ENCODE measurements at places on chromosomes 16 and 17. TPM values are rescaled to one million over a fixed set of nuclear protein-coding genes. Genes with fewer than 3 reads are reported as not detected.

- no peak overlapping the region for H3K4me3 ChIP-seq
- H3K36me3 ChIP-seq = no peaks in the 10 kb centered on the region
- no peak for DNase-seq
- no peak overlapping the region for H3K27ac ChIP-seq
- no peaks in the 10 kb centered on the region for H3K4me1 ChIP-seq
Observed at GRCh38 chr16:56116577-56116964, 74.7 kb upstream of the GNAO1 start.

DNA sequence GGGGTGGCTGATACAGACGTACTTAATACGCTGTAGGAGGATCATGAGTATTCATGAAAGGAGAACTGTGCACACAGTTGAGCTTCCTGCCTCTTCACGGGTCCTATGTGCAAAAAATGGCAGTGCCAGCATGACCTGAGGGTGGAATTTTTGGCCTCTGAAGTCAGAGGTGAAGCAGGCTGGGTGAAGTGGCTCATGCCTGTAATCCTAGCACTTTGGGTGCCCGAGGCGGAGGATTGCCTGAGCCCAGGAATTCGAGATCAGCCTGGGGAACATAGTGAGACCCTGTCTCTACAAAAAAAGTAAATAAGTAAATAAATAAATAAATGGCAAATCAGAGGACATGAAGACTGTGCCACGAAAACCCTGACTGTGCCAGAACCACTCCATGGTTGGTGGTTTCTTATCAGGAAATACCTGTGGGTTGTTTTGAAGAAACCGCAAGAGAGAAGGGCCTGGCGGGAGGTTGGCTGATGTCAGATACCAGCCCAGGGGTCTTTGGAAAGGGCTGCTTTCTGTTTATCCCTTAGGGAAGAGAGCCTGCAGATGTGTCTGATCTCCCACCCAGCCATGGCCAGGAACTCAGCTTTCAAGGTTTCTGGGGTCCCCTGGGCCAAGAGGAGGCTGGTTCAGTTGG, 3.4 kb downstream of the ASPSCR1 start:
- no peak for DNase-seq
- no peak overlapping the region for H3K4me3 ChIP-seq
- H3K36me3 ChIP-seq = peaks cover 60% of the 10 kb centered on the region
- H3K4me1 ChIP-seq = peaks cover 4% of the 10 kb centered on the region

GRCh38 chr17:550463-551180, 164.0 kb downstream of the VPS53 start:
- H3K36me3 ChIP-seq = no peaks in the 10 kb centered on the region
- H3K27ac ChIP-seq = no peak overlapping the region
- no peak for DNase-seq
- H3K4me1 ChIP-seq = no peaks in the 10 kb centered on the region
- no peak overlapping the region for H3K4me3 ChIP-seq
- H3K27me3 ChIP-seq = no peaks in the 10 kb centered on the region

- peak overlapping the region; percentile 96 for H3K27ac ChIP-seq
- no peaks in the 10 kb centered on the region for H3K36me3 ChIP-seq
- H3K27me3 ChIP-seq = no peaks in the 10 kb centered on the region
- peak overlapping the region; percentile 90 for H3K4me3 ChIP-seq
Observed at GRCh38 chr17:68514831-68515635, 2.8 kb downstream of the PRKAR1A start.

GRCh38 chr17:2805961-2806360, 9.7 kb downstream of the RAP1GAP2 start:
- no peaks in the 10 kb centered on the region for H3K4me1 ChIP-seq
- no peak for DNase-seq
- no peaks in the 10 kb centered on the region for H3K36me3 ChIP-seq
- no peak overlapping the region for H3K27ac ChIP-seq
- H3K4me3 ChIP-seq = no peak overlapping the region
- H3K27me3 ChIP-seq = no peaks in the 10 kb centered on the region

DNA sequence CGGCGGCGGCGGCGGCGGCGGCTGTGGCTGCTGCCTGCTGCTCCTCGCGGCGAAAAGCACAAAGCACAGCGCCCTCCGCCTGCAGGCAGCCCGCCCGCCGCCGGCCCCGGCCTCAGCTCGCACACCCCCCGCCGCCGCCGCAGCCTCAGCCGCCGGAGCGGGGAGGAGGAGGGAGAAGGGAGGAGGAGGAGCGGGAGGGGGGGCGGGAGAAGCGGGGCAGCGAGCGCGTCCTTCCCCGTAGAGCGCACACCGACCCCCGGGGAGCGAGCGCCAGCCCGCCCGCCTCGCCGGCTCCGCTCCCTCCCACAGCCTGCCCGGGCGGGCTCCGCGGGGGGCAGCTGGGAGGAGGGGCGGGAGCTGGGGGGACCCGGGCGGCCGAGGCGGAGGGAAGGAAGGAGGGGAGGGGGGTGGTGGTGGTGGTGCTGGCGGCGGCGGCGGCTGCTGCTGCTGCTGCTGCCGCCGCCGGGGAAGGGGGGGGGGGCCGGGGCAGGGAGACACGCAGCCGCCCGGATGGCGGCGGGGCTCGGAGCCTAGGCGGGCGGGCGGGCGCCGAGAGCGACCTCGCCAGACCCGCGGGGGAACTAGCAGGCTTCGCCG, at the start of gene UBTF:
Gene UBTF (minus strand): TSS at position 60 of the 597 bp plus-strand sequence. CDS start 1,446 bp downstream, outside the sequence.
- H3K36me3 ChIP-seq = peaks cover 25% of the 10 kb centered on the region
- DNase-seq = peak; percentile 80
- peak within 1 kb of the TSS; percentile 91 for H3K4me3 ChIP-seq

DNA sequence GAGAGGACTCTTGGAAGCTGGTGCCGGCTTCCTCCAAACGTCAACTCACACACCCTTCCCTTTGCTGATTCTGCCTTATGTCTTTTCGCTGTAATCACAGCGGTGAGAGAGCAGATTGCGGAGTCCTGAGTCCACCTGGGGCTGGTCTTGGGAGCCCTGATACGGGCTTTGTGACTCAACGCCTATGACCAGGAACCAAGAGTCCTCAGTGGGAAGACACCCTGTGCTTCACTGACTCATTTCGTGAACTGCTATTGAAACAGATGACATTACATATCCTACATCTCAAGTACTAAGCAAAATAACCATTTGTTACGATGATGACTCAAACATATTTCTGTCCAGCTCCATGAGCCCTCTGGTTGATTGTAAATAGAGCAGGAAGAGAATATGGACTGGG, 90.7 kb upstream of the CREBBP start:
- DNase-seq = no peak
- no peaks in the 10 kb centered on the region for H3K36me3 ChIP-seq
- no peaks in the 10 kb centered on the region for H3K27me3 ChIP-seq

DNA sequence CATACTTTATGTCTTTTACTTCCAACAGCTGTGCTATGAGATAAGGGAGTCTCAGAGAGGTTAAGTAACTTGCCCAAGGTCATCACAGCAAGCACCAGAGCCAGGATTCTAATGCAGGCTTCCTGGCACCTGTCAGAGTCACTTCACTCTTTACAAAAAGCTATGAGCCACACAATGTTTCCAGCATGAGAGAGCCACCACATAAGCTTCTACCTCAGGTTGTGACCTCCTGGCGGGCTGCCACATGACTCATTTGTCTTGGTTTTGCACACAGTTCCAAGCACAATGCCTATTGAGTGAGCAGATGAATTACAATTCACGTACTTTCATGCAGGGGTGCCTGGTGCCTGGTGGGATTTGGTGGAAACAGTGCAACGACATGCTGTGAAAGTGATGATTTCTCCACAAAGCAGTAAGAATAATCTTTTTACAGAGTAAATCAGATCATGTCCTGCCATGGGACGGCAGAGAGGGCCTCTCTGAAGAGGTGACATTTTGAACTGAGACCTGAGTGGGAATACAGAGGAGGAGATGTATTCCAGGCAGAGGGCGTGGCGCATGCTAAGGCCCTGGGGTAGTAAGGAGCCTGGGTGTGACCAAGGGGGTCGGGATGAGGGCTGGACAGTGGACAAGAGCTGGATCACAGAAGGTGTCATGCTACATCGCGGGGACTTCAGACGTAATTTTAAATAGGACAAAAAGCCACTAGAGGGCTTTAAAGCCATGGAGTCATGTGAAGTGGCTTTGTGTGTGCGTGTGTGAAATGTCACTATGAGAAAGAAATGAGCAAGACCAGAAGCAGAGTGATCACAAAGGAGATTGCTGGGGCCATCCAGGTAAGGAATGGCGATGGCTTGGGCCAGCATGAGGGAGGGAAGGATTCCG, 53.4 kb downstream of the CACNG3 start:
- no peak overlapping the region for H3K27ac ChIP-seq
- no peaks in the 10 kb centered on the region for H3K36me3 ChIP-seq
- H3K4me3 ChIP-seq = no peak overlapping the region
- no peaks in the 10 kb centered on the region for H3K27me3 ChIP-seq
- no peaks in the 10 kb centered on the region for H3K4me1 ChIP-seq
- no peak for DNase-seq

DNA sequence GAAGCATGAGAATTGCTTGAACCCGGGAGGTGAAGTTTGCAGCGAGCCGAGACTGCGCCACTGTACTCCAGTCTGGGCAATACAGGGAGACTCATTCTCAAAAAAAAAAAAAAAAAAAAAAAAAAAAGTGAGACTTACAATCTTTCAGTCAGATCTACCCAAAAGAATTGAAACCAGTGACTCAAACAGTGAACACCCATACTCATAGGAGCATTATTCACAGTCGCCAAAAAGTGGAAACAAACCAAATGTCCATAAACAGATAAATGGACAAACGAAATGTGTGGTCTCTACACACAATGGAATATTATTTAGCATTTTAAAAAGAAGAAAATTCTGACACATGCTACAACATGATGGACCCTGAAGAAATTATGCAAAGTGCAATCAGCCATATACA, 9.1 kb upstream of the SCNN1B start:
- H3K27ac ChIP-seq = no peak overlapping the region
- DNase-seq = no peak
- H3K4me3 ChIP-seq = no peak overlapping the region
- H3K27me3 ChIP-seq = peaks cover 10% of the 10 kb centered on the region

DNA sequence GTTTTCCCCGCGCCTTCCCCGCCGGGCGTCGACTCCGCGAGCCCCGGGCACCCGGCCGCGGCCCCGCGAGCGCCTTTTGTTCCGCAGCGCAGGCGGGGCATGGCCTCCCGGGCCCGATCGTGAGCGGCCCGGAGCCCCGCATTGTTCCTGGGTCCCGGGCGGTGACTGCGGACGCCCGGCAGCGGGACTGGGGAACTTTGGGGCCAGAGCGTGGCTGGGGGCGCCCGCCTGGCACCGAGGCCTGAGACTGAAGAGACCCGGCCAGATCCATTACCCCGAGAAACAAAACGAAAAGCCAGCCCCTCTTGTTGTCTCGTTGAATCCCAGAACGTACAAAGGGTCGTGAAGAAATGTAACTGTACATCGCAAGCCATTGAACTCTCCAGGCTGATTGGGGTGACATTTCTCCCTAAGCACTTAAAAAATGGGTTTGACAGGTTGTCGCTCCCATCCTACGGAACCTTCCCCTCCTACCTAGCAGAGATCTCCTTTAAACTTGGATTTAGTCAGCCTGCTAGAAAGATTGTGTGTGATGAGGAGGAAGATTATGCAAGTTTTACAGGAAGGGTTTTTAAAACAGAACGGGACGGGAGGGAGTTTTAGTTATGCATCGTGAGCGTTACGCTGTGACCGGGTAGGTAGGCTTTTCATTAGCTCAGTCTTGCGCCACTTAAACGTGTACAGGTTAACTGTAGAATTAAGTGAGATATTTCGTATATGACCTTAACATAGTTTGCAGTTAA, 825 bp downstream of the METTL9 start:
- no peaks in the 10 kb centered on the region for H3K27me3 ChIP-seq
- no peak for DNase-seq
- peak overlapping the region; percentile 90 for H3K27ac ChIP-seq

- H3K36me3 ChIP-seq = peaks cover 65% of the 10 kb centered on the region
- no peaks in the 10 kb centered on the region for H3K27me3 ChIP-seq
- peaks cover 37% of the 10 kb centered on the region for H3K4me1 ChIP-seq
- H3K4me3 ChIP-seq = no peak overlapping the region
Observed at GRCh38 chr17:17900615-17901520, 64.1 kb upstream of the SREBF1 start.

DNA sequence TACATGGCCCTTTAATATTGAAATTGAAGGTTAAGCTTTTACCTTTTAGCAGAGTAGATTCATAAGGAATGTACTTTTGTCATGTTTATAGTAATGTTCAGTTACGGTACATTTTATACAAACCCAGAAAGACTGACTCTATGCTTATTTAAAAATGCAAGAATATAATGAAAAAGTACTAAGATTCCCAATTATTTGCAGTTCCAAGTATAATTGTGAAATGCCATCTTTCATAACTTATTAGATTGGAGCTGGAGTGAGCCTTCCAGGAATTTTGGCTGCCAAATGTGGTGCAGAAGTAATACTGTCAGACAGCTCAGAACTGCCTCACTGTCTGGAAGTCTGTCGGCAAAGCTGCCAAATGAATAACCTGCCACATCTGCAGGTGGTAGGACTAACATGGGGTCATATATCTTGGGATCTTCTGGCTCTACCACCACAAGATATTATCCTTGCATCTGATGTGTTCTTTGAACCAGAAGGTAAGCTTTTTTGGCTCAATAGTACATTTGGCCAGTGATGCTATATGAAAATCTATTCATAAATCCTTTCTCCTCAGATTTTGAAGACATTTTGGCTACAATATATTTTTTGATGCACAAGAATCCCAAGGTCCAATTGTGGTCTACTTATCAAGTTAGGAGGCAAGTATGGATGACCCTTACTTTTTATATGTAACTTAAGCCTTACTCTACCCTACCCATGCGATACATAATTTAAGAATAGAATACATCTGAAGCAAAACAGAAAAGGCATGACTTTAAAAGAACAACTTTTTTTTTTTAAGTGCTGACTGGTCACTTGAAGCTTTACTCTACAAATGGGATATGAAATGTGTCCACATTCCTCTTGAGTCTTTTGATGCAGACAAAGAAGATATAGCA, 4.2 kb downstream of the SRSF2 start:
- no peak overlapping the region for H3K27ac ChIP-seq
- H3K4me3 ChIP-seq = no peak overlapping the region
- H3K4me1 ChIP-seq = peaks cover 61% of the 10 kb centered on the region
- DNase-seq = no peak
- H3K36me3 ChIP-seq = peaks cover 55% of the 10 kb centered on the region

DNA sequence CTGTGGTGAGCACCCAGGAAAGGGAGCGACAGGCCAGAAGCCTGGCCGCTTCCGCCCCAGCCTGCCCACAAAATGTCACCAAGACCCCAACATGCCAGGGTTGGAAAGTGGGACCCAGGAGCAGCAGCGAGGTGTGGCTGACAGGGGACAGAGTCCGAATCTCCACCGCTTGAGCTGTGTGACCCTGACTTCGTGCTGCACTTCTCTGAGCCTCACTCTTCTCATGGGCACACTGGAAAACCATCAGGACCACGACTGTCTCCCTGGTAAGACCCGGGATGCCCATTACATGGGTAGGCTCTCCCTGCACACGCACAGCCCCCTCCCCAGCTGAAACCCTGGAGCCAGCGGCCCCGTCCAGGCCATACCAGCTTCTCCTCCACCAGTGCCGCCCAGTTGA, 34.9 kb downstream of the PPL start:
- H3K36me3 ChIP-seq = no peaks in the 10 kb centered on the region
- H3K27me3 ChIP-seq = no peaks in the 10 kb centered on the region
- H3K4me1 ChIP-seq = no peaks in the 10 kb centered on the region
- H3K27ac ChIP-seq = no peak overlapping the region

Gene HBZ
- total RNA-seq = not detected

Gene CCL17
- total RNA-seq = not detected

Gene LYRM9
- 8.7 TPM for total RNA-seq

Gene ARL5C
- not detected for total RNA-seq

Gene CCL13
- total RNA-seq = 1.4 TPM

Gene KRT27
- not detected for total RNA-seq

Gene ORC6
- total RNA-seq = 0.76 TPM

Gene BCL6B
- total RNA-seq = 28.1 TPM

Gene ATP2A3
- 8.8 TPM for total RNA-seq

Gene TMEM114
- not detected for total RNA-seq

Gene FADS6
- not detected for total RNA-seq
